Suppressor macrophage treated with lipopolysaccharide for 4 hours (primary cell): ENCODE measurements at places on chromosomes 5 and 9.

DNA sequence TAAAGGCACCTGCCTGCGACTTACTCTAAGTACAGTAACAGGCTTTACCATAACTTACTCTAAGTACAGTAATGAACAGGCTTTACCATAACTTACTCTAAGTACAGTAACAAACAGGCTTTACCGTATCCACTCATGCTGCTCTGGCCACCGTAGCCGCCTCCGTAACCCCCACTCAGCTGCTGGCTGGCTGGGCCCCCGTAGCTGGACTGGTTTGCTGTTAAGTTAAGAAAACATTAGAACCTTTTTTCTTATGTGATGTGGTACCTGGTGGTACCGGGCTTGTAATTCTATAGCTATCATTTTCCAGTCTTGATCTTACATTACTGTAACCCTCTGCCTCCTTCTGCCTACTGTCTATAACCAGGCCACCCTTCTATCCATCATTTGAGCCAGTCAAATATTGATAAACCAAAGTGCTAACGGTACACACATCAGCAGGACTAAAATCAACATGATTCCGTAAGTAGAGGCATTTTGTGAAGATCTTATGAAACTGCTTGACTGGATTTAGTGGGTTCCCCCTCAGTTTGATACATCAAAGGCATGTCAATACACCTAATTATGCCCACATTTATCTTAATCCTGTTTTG lies 7.4 kb downstream of the HNRNPH1 start:
- no peak for DNase-seq

DNA sequence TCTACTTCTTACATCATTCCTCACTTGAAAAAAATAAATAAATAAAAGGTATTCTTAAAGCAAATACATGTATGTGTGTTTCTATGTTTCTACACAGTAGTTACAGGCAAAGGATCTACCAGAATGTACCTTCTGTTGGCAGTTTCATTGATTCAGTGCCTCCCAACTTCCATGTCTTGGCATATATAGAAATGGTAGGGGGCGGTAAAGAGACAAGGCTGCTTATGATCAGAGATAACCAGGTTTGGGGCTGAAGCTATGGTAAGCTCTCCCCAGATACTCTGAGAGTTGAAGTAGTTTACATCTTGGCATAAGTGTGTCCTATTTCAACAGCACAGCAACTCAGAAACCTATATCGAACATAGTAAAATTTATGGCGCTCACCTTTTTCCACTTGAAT lies 1075.4 kb upstream of the C9orf72 start:
- no peak for DNase-seq

DNA sequence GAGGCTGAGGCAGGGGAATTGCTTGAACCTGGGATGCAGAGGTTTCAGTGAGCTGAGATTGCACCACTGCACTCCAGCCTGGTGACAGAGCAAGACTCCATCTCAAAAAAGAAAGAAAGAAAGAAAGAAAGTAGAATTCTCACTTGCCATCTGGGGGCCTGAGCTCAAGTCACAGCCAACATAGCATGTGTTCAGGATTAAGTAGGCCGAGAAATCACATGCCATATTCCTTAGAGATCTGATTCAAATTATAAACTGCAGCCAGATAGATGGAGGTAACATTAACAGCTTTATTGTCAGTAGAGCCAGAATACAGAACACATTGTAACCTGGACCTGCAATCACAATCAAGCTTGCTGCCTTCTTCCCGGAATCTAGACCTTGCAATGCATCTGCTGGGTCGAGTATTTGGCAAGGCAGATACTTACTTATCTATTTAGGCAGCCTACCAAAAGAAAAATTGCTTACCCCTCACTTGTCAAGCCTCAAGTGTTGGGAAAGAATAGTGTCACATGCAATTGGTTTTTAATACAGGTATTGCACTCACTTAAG lies 173.7 kb downstream of the CPLANE1 start:
- no peak for DNase-seq

DNA sequence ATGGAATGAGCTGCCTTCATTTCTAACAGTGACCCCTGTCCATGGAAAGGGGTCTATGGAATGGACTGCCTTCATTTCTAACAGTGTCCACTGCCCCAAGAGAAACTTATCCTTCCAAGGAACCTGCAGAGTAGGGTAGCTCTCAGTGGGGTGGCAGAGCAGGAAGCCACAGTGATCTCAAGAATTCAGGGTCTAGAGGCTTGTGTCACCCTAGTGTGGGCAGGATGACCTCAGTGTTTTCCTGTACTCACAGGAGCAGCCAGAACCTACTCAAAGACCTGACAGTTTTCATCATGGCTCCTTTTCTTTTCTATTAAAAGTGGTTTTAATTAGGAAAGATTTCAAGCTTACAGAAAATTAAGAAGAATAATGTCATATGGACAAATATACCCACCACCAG lies 27.5 kb downstream of the SEC61B start:
- DNase-seq = peak; percentile 56

DNA sequence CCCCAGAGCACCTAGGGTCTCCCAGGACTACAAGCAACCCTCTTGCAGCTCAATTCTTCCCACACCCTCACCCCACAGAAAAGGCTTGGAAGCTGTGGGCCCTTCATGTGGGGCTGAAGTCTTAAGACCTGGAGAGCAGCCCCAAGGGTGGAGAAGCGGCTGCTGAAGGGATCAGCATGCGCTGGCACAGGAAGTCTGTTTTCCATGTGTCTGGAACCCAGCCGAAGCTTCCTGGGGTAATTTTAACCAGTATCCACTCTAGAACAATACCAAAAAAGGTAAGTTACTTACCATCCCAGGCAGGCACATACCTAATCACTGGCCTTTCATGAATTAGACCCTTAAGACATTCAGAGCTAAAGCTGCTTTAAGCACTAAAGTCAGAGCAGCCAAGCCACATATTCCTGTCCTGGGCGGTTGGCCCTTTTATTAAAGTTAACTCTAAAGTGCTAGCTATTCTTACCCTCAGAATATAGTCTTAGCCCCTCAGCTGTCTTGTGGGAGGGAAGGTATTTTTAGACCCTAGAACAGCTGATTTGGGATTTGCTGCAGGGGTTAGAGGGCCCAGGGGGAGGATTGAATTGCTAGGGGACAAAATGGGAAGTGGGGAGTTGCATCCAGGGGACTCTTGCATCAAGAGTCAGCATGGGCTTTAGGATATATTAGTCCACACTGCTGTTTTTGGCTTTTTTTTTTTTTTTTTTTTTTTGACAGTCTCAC lies 6.9 kb downstream of the IL17B start:
- no peak for DNase-seq

GRCh38 chr5:176381979-176382378 lies 6.4 kb downstream of the NOP16 start:
- no peak for DNase-seq

GRCh38 chr5:68445257-68446069 lies 229.9 kb downstream of the PIK3R1 start:
- no peak for DNase-seq

DNA sequence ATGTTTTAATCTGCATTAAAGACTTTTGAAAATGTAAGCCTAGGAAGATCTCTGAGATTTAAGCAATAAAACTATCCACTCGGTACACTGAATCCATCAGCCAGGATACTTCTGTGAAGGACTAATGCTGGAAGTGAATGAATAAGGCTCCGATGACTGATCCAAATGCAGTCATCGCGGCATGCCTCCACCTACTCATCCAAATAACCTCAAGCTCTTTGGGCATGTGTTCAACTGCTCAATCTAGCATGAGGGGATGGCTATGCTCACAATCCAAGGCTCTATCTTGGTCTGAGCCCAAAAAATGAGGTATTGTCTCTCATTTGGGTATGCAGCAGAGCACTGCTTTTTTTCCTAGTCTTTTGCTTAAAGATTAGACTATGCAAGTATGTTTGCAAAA lies 19.2 kb downstream of the MARCHF3 start:
- peak; percentile 61 for DNase-seq

- no peak for DNase-seq
Observed at GRCh38 chr5:146440870-146441495, 6.2 kb upstream of the TCERG1 start.

- peak; percentile 18 for DNase-seq
Observed at GRCh38 chr5:179817890-179818745, 2.6 kb upstream of the SQSTM1 start.

DNA sequence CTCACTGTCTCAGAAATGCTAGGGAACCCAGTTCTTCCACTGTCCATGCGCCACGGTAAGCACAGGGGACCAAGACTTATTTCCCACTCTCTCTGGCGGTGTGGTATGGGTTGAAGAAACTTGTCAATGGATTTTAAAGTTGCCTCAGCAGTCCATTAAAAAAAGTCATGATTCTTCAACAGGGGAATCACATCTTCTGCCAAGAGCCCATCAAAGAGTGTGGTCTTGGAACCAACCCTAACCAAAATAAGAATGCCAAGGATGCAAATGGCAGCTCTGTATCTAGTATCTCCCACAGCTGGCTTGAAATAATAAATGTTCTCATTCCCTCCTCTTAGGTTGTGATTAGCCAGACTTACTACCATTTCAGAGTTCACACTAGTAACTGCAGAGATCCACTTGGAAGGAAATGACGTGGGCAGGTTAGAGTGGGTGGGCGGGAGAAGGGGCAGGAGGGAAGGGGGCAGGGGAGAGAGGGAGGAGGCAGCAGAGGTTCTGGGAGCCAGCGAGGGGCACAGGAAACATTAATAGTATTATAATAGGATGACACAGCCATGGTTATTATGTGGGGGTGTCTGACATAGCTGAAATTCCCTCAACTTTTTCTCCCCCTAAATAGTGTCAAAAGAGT lies 17.6 kb downstream of the PTCH1 start:
- DNase-seq = no peak

GRCh38 chr5:113065626-113066025 lies 89.0 kb downstream of the DCP2 start:
- DNase-seq = no peak

GRCh38 chr5:10912435-10912834 lies 151.4 kb upstream of the DAP start:
- no peak for DNase-seq

DNA sequence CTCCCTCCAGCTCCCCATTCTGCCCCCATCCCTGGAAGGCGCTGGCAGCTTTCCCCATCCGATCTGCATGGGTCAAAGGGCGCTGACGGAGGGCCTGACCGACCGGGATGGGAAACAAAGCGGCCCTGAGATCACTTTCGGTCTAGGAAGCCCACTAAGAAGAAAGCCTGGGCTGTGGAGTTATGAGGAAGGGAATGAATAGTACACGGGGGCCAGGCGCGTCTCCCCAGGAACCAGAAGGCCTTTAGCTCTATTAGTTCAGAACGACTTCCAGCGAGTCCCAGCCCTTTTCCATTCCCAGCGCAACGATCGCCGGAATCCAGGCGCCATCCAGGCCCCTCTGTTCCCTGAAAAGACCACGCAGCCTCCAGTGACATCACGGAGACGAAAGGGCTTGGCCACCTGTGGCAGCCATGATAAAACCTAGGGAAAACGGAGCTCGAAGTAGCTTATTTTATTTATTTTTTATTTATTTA lies 70.1 kb upstream of the CCDC180 start:
- no peak for DNase-seq

DNA sequence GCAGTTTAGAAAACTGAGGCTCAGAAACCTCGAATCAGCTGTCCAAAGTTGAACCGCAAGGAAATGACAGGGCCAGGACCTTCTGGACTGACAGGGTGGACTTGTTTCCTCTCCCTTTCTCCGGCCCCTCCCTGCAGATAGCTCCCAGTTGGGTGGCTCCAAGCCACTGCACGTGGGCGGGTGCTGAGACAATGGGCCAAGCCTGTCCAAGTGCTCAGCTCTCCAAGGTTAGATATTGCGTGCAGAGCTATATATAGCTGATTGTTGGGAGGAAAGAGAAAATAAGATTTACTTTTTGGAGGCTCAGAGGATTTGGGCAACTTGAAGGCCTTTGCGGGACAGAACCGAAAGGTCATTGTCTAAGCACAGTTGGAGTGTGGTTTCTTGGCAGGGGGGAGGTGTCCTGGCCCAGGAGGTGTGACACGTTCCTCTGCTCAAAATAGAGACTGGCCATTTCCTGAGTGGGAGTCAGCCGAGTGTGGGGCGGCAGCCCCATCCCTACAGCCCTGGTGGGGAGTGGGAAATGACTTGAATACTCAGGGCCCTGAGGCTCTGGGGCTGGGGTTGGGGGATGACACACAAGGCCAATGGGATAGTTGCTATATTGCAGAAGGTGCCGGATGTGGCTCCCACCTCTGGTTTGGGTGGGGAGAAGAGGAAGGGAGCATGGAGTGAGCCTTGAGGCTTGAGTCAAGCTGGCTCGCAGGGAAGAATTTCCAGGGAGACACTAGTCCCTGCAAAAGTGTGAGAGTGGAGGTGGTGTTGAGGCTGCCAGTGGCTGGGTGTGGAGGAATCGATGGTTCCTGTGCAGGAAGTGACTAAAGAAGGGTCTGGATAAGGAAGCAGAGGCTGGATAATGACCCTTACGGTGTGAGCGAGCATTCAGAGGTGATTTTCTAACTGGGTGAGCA lies 44.4 kb upstream of the SMAD5 start:
- no peak for DNase-seq

DNA sequence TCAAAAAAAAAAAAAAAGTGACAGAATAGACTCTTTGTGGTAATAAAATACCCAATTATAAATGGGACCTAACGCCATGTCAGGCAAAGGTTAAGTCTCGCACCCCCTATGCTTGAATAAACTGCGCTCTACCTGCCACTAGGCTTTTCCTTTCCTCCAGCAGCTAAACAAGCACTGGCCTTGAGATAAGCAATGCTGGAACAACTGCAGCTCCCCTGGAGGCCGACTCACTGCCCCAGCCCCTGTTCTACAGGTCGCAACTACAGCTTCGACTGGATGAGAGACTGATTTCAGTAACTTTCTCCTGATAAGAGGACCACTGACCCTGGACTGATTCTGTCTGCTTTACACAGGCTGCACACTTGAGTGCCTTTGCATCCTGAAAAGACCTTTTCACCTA lies 210.2 kb downstream of the HSPA4 start:
- DNase-seq = no peak

- DNase-seq = no peak
Observed at GRCh38 chr5:83715236-83716065, 5.2 kb downstream of the HAPLN1 start.

DNA sequence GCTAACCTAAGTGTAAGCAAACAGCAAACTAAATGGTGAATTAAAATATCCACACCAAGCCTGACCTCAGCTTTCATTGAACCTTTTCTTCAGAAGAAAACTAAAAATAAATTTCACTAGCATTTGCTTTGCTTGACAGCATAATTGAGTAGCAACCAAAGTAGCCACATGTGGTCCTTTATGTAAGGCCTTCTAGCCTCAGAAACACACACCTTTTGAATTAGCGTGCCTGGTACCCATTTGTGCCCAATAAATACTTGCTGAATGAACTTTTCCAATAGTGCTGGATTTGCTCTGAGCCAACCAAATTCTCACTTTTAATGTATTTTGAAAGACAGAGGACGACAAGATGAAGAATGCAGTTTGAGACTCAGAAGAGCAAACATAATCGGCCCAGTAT lies 2.1 kb upstream of the NIPBL start:
- DNase-seq = no peak

DNA sequence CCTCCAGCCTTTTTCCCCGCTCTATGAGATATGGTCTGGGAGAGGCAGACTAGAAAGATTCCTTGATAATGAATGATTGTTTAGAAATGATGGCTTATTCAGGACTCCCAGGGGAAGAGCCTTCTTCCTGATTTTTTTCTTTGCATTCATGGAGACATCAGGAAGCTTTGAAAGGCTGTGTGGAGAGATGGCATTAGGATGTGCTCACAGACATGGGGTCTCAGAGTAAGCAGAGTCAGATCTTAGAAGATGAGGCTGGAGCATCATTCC lies 37.1 kb downstream of the PPARGC1B start:
- DNase-seq = no peak

GRCh38 chr5:139138809-139139208 lies 59.4 kb downstream of the SIL1 start:
- no peak for DNase-seq

- DNase-seq = no peak
Observed at GRCh38 chr5:171437286-171437821, 17.9 kb downstream of the FGF18 start.

- peak; percentile 75 for DNase-seq
Observed at GRCh38 chr9:81686614-81687520, 2.5 kb downstream of the TLE1 start.
